Activated T-cell treated with anti-CD3 and anti-CD28 coated beads for 48 hours (primary cell): ENCODE measurements at places on chromosomes 5 and 9.
A peak's percentile ranks its signal among the peaks of the same experiment; 100 is the strongest.

GRCh38 chr5:16544607-16545374, 72.0 kb downstream of the RETREG1 start:
- no peak for DNase-seq

GRCh38 chr5:151227918-151228447, 4.1 kb upstream of the CCDC69 start:
- no peak for DNase-seq

GRCh38 chr5:126963822-126964375, 66.5 kb downstream of the MARCHF3 start:
- DNase-seq, result no peak

DNA sequence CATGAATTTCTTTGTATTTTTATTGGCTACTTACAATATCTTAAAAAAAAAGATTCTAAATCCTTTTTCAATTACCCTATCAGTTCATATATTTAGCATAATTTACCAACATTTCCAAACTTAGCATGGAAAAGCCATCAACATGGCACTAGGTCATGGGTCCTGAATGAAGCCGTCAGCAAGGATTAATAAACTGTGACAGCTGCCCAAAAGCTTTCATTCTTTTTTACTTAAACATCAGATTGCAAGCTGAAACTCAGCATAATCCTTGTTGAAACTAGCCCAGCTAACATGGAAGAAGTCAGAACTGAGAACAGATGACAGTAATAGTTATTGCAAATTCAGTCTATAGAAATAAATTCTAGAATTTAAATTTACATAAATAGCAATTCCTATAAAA, 209.8 kb downstream of the ADAMTS6 start:
- DNase-seq, result no peak

- no peak for DNase-seq
These were observed 208.6 kb downstream of the GRIA1 start for GRCh38 chr5:153699035-153699434.

- DNase-seq, result no peak
These were observed 72.8 kb upstream of the ZNF608 start for GRCh38 chr5:124819201-124819600.

DNA sequence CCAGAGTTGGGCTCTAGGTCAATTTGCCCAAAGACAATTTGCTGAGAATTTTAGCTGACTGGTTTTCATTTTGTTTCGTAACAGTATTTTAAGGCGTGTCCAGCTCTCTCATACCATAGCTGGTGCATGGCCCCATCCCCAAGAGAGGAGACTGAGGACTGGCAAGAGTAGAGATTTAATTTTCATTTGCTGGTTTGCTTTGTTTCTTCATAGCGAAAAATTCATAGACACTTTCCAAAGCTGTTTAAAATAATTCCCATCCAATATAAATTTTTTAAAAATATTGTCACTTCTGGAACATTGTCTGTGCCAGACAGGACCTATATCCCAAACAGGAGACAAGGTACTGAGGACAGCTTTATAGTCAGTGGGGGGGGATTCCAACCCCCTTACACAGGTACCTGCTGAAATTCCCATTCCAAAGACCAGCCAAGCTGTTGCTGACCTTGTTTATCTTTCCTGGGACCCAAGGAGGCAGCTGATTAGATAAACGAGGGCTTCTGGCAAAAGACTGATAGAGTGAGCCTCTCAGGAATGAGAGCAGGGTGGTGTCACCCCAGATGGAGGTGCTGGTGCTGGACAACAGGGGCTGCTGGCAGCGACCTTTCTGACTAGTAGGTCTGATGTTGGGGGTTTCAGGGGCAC, 6.8 kb upstream of the ANGPTL2 start:
- no peak for DNase-seq

DNA sequence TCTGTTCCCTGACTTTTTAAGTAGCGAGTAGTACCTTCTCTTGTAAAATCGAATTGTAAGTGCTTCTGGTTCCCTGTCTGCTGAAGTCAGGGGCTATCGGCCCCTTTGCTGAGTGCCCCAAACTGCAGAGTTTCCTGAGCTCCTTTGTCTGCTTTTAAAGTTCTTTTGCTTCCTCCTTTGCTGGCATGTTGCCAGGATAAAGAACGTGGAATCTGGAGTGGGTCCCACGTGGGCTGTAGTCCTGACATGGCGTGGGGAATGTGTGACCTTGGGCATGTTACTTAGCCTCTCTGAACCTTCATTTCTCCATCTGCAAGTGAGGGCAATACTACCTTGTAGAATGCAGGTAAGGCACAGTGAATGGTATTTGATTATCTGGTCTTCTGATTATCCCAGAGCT, 13.7 kb upstream of the ODF2 start:
- DNase-seq, result no peak

DNA sequence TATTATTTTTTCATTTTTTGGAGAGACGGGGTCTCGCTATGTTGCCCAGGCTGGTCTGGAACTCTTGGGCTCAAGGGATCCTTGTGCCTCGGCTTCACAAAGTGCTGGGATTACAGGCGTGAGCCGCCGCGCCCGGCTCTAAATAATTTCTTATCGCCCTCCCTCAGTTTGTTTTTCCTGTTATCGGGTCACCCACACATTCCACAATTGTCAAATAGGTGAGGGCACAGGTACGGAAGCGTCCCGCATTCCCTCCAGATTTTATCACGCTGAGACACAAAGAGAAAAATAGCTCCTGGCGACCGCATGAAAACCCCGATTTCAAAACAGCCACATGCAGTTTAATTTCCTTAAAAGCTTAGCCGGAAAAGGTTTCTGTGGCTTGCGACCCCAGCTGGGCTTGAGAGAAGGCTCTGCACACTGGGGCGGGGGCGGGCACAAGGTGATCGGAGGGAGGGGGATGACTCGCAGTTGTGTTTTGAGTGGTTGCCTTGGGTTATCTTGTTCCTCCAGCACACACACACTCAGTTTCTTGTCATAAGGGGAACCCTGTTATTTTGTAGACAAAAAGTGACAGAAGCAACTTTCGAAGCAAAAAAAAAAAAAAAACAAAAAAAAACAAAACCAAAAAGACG, 717 bp upstream of the IQGAP2 start:
- DNase-seq, result peak; percentile 76

GRCh38 chr5:157923765-157924164, 64.8 kb upstream of the CLINT1 start:
- no peak for DNase-seq

DNA sequence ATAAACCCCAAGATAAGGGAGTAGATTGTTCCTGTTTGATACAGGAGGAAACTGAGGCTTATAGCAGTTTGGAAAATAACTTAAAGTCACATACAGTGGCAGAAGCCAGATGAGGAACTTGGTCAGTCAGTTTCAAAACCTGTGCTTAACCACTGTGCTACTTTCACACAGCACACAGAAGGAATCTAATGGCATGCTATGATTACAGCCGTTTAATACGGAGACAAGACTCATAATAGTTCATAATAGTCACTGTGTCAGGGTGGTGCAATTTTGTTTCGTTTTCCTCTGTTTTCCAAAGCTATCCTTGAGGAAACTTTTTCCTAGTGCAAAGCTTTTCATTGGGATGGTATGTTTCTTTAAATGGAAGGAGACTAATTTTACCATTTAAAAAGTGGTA, 112.3 kb downstream of the GCNT1 start:
- no peak for DNase-seq

- DNase-seq, result no peak
These were observed 147.8 kb downstream of the TMEM38B start for GRCh38 chr9:105842023-105842644.

- no peak for DNase-seq
These were observed 18.5 kb upstream of the EXOC3 start for GRCh38 chr5:424301-425110.

GRCh38 chr9:96486386-96487028, 36.5 kb downstream of the HABP4 start:
- no peak for DNase-seq

DNA sequence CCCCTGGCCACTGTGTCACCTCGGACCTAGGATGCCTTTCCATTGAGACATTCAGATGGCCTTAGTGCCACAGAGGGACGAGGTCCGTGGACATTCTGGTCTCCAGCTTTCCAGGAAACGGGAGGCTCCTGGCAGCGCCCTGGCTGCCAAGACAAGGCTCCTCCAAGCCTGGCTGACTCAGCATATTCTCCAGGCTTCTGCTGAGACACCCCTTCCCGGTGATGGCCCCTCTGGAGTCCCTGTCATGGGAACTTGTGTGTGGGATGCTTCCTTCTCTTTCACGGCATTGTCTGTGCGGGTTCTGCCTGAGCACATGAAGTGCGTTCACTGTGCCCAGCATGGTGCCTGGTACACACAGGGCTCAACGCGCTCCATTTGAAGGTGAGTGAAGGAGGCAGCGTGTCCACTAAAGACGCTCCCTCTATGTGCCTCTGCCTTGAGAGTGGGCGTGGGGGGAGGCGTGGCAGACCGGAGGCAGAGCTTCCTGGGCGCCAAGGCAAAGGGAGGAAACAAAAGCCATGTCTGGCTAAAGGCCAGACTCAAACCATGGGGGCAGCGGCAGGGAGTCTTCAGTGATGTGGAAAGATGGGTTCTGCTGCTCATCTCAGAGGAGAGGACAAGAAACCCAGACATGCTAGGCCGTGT, 46.4 kb upstream of the PRRC2B start:
- DNase-seq, result no peak

DNA sequence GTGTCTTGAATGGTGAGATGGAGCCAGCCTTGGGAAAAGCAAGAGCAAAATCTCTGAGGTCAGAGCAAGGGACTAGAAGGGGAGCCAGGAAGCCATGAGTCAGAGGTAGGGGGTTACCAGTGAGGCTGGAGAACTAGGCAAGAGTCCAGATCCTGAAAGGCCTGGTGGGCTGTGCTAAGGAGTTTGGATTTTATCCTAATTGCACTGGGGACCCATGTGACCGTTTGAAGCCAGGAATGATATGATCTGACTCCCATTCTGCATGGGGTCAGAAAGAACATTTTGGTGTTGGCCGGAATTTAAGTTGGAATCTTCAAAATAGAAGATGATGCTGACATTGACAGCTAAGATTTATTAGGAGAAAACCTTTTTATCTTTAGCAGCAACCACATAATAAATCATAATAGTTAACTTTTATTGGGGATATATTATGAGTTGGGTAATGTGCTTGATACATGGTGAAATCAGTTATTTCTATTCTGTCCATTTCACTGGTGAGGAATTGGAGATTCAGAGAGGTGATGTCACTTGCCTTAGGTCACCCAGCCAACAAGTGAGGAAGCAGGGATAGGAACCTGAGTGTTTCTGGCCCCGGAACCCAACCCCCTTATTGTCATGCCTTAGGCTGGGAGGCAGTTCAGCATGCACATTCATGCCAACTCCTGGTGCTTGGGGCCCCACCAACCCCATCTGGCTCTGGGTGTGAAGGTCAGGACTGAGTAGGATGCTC, 61.5 kb upstream of the RARS1 start:
- DNase-seq, result no peak

- no peak for DNase-seq
These were observed 245.3 kb downstream of the PDE4D start for GRCh38 chr5:59648038-59648831.

DNA sequence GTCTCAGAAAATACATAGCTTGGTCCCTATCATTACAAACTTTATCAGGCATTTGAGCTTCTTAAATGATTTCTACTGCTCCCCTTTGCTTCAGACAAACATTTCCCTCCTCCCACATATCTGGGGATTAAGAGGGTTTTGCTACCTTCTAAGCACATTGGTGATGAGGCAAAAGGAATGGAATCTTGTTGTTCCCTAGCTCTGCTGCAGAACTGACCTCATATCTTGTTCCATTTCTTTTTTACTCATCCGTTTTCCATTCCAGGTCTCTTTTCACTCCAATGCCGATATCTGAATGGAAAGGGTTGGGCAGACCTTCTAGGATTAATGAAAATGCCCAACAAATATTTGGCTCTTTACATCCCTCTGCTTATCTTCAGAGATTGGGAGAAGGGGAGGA, 444.6 kb downstream of the ZNF608 start:
- DNase-seq, result no peak

GRCh38 chr9:83447351-83447750, 90.8 kb downstream of the FRMD3 start:
- no peak for DNase-seq

DNA sequence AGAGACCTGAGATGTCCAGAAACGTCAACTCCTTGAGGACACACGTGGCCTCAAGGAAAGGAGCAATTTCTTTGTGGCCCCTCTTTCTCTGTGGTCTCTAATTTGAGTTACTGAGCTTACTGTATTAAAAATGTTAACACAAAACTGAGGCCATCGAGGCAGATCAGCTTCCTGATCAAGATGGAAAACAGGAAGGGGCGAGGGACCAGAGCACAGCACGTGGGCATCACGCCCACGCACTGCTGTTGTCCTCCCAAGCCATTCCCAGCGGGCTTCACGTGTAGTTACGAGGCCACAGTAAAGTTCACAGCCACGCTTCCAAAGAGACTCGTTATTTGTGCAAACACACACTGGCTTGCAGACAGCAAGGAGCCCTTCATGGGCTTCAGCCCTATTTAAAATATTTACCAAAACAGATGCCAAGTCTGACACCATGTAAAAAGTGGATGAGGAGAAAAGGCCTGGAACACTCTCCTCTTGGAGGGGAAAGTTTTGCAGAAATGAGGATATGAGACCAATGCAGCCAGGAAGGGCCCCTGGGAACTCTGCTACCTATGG, 149.5 kb downstream of the ROR2 start:
- no peak for DNase-seq

DNA sequence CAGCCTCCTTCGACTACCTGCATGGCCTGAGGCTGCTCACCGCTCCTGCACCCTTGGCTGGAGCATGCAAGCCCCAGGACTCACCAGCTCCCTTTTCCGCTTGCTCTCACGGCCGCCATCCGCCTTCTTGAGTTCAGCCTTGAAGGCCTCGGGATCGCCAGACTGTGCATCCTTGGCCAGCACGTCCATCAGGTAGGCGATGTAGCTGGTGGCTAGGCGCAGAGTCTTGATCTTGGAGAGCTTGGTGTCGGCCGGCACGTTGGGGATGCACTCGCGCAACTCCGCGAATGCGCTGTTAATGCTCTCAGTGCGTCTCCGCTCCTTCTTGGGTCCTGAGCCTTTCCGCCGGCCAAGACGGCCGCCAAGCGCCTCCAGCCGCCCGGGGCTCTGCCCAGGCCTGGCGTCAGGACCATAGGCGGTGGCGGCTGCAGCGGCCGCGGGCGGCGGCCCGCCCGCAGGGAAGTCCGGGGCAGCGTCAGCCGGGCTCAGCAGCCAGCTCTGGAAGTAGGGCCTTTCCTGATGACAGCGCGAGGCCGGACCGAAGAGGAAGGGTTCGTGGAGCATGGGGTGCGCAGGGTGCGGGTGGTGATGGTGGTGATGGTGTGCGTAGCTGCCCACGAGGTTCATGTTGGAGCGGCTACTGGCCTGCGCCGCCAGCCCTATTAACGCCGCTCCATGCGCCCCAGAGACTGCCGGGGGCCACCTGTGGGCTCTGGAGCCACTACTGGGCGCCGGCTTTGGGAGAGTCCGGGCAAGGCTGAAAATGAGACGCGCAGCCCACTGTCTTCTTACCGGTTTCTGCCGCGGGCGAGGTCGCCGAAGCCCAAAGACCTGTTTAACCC, 424 bp downstream of the HAND1 start:
- no peak for DNase-seq
